ENCODE measurements at places on chromosomes 1 and 21.

DNA sequence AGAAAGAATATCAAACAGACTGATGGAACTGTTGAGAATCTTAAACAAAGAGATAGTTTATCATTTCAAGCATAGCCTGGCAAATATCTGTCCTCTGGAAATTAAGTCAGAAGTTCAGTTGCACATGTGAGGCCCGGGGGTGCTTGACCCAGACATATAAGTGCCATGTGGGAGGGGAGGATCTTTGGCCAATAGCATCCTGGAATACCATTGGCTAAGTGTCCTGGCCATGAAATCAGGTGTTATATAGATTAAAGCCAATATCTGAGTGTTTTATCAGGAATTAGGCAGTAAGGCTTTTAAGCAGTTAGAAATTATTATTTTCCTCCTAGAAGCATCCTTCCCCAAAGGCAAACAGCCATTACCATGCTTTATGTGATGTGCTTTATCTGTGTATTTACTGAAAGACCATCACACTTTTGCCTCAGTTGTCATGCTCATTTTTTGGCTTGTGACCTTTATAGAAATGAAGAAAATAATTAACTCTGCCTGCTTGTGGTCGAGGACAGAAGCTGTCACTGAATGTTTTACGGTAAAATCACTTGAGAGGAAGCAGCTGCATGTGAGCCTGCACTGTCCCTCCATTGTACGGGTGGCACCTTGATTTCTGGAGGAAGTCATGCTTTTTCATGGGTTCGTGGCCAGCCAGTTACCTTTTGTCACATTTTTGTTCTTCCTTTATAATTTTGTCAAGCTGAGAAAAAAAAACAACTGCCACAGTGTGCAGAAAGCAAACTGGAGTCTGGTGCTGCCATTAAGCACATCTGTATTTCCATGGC, 259.9 kb upstream of the FMN2 start:
- no peak for DNase-seq

GRCh38 chr1:208781391-208782045, 537.3 kb upstream of the PLXNA2 start:
- no peak for DNase-seq

- no peak for DNase-seq
Observed at GRCh38 chr1:74478979-74479378, 33.4 kb downstream of the LRRC53 start.

- DNase-seq, result no peak
Observed at GRCh38 chr1:51518586-51519047, 449 bp downstream of the EPS15 start.

DNA sequence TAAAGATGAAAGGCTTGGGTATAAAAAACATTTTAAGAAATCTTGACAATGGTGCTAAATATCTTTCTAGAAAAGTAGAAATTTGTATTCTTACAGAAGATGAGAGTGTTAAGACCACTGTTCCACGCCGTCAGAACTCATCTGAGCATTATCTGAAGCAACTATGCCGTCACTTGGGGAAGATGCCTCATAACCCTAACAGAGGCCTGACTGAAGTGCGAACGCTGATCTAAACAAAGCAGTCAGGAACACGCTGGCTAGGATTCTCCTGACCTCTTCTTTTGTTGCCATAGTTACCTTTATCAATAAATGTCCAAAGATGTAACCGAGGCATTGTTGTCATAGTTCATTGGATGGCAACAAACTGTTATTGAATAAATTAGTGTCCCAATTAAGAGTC, 612.4 kb downstream of the LTN1 start:
- DNase-seq, result no peak

GRCh38 chr1:85707267-85707989, 805 bp downstream of the ZNHIT6 start:
- no peak for DNase-seq

GRCh38 chr1:8745749-8746390, 71.6 kb downstream of the RERE start:
- no peak for DNase-seq

- DNase-seq, result no peak
Observed at GRCh38 chr1:202074985-202075384, 47.7 kb upstream of the GPR37L1 start.

DNA sequence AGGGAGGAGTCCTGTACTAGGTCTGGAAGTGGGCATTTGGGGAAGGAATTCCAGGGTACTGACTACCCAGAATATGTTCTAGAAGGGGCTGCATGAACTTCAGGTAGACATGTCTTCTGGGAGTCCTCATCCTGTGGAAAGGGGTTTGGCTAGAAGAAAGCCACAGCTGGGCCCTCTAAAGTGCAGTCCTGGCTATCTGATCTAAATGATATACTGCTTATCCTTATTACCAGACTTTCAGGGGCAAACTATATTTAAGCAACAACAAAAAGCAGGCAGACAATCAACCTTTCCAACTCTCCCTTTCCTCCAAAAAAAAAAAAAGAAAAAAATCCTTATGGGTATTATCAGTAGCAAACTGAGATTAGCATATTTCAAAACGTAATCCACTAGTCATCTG, 29.8 kb upstream of the GFI1 start:
- no peak for DNase-seq

- no peak for DNase-seq
Observed at GRCh38 chr1:11364170-11364569, 91.2 kb downstream of the UBIAD1 start.

DNA sequence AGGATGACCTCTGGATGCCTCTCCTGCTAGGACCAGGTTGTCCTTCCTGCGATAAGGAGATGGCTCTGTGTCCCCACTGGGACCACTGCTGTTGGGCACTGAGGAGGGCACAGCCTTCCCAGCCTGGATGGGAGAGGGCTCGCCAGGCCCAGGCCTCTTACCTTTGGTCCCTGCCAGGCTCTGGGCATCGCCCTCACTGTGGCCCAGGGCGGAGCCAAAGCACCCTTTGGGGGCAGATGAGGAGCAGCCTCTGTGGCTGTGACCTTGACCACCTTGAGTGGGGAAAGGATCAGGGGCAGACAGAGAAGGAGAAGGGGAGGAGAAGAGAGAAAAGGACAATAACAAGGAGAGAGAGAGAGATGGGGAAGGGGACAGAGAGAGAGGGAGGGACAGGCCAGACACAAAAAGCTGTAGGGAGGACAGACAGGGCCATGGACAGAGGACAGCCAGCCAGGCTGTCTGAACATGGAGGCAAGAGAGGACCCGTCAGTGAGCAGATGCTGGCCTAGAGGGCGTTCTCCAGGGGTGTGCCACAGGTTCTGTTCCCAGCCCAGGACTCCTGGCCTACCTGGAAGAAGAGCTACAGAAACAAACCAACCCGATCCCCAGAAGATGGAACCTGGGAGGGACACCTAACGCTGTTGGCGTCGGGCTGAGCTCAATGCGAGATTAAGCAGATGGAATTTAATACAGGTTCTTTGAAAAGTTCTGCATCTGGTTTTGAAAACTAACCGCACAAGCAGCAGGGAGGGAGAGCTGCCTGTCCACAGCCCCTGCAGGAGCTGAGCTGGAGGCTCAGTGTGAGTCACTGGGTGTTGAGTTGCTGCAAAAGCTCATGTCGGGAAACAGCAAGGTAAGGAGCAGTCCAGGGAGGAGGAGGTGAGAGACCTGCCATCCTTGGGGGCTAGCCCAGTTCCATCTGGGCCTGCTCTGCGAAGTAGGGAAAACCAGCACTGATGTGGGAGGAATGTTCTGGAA, 262.1 kb downstream of the PTPRU start:
- no peak for DNase-seq

- DNase-seq, result no peak
Observed at GRCh38 chr1:223189903-223190724, 47.1 kb upstream of the TLR5 start.

DNA sequence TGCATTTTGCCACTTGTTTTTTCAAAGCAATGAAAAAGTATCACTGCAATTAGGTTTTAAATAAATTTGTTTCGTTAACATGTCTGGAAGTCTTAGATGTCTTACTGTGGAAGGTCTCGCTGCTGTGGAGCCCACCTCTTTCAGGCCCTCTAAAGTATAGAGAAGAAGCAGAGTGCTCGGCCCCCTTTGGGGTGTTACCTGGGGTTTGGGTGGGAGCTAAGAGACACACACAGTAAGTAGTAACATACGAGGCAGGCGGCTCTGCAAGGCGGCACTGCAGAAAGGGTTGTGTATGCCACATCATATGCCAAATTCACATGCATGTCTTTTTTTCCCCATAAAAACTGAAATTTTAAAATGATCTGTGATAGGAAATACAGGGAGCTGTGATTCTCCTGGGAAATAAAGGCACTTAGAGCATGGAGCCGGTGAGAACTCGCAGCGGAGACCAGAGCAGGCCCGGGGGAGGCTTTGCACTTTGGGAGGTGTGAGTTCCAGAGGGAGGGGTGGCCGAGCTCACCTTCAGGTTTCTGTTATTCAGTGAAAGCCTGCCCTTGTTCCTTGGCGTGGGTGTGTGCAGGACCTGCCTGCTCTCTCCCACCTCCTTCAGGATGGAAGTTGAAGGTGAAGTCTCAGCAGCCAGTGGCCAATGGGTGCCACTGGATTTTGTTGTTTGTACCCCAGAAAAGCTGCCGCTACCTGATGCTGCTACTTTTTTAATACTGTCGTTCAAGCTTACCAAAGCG, 35.7 kb upstream of the PWP2 start:
- no peak for DNase-seq

GRCh38 chr1:203142684-203143408, 15.3 kb downstream of the ADORA1 start:
- DNase-seq, result no peak

- no peak for DNase-seq
Observed at GRCh38 chr21:39088031-39088370, 95.2 kb downstream of the PSMG1 start.

DNA sequence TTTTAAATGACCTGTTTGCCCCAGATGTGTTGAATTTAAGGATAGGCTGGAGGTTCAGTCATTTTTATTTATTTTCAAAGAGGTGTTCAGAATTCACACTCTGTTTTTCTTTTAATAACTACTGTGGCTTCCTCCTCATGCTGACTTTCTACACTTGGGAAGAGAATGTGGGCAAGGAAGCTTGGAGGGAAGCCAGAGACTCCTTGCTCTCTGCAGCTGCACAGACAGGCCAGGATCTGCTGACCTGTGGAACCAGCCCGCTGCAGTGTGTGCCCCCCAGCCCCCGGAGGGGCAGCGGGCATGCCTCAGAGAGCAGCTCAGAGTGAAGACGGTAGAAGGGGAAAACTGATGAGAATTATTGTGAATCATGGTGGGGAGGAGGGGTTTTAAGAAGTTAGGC, 16.9 kb downstream of the MGST3 start:
- DNase-seq, result no peak

DNA sequence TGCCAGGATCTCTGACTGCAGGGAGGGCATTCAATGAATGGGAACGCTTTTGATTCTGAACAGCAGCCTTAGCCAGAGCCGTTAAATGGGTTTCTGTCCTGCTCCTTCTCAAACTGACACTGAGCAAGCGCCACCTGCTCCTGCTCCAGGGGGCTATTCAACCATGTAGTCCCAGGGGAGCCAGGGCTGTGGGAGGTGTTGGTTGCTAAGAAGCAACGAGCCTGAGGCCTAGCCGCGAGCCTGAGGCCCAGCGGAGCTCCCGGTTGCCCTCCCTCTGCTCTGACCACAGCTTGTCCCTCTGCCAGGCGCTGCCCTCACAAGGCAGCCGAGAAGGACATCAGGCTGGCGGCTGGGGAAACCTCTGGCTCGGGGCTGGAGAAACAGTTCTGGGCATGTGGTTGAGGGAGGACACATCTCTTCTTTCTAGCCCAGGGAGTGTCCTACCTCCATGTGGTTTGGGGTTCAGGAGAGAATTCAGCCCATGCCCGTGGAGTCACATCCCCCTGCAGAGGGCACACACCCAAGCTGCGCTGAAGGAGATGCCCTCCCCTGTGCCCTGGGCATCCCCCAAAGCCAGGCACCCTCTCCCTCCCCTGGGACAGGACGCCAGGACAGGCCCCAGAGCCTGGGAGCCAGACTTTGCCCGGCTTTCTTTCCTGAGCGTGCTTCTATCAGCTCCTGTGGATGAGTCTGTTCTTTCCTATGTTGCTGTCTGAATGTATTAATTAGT, 18.0 kb downstream of the PCP4 start:
- DNase-seq, result no peak

GRCh38 chr1:93680420-93681100, 1.1 kb downstream of the BCAR3 start:
- DNase-seq, result no peak

DNA sequence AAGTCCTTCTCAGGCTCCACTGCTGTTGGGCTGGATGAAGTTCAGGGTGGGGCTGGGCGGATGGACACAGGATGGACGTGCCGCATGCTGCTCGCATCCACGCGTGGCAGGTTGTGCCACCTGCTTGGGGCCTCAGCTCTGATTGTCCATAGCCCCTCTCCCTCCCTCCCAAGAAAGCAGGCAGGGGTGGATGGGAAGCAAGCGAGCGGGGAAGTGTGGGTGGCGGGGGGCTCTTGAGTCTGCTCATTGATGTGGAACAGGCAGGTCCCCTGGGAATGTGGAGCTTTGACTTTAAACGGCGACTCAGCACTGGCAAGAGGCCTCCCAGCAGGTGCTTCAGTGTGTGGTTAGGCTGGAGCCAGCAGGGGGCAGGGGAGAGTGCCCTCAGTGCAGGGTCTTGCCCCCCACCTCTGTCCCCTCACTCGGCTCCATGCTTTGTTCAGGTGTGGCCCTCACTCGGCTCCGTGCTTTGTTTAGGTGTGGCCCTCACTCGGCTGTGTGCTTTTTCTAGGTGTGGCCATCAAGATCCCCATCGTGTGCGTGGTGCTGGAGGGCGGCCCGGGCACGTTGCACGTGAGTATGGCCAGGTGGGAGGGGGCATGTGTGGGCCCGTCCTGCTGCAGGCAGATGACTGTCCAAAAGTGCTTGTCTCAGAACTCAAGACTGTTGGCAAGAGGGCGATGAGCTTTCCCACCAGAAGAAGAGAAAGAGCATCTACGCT, 23.9 kb downstream of the TRPM2 start:
- no peak for DNase-seq
